ENCODE measurements at places on chromosomes 1 and 21. TPM values are rescaled to one million over a fixed set of nuclear protein-coding genes. Genes with fewer than 3 reads are reported as not detected.

- DNase-seq, result no peak
Observed at GRCh38 chr1:240031009-240031408, 60.7 kb upstream of the FMN2 start.

DNA sequence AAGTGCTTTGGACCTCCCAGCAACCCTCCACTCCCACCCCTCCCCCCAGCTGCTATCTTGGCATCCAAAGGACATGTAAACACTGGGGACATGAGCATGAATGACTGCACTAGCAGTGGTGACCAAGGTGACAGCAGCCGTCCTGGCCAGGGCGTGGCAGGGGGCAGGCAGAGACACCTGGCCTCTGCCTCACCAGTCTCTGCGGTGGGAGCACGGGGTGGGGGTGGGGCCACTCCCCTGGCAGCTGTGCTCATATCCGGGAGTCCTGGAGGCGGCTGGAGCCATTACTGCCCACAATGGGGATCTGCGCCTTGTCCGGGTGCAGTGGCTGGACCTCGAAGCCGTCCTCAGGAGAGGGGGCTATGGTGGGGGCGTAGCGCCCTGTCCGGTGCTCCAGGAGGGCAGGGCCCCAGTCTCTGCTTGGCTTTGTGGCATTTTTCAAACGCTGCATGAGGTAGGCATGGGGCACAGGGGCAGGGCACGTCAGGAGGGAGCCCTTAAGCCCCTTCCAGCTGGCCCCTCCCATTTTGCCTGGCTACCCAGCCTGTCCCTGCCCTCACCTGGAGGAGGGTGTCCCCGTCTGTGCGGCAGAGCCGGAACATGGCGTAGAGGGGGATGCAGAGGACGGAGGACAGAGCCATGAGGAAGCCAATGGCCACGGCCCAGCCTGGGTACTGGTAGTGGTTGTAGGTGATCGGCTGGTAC, 6.0 kb downstream of the CCDC24 start:
- DNase-seq, result no peak

- no peak for DNase-seq
Observed at GRCh38 chr21:16569679-16570078, 839.9 kb downstream of the USP25 start.

DNA sequence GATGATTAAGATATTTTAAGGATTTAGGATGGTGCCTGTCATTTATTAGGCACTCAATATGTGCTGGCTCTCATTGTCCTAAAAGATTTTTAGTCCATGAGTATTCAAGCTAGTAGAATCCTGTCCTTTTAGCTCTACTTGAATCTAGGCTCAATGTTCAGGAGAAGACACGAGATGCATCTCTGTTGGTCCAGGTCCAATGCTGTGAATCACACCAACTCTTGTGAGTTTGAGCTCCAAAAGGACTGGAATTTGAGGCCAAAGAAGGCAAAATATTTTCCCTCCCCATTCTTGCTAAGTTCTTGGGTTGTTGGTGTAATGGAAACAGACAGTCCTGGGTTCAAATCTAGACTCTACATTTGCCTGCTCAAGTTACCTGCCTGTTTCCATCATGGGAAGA, 1.4 kb upstream of the PODN start:
- no peak for DNase-seq

DNA sequence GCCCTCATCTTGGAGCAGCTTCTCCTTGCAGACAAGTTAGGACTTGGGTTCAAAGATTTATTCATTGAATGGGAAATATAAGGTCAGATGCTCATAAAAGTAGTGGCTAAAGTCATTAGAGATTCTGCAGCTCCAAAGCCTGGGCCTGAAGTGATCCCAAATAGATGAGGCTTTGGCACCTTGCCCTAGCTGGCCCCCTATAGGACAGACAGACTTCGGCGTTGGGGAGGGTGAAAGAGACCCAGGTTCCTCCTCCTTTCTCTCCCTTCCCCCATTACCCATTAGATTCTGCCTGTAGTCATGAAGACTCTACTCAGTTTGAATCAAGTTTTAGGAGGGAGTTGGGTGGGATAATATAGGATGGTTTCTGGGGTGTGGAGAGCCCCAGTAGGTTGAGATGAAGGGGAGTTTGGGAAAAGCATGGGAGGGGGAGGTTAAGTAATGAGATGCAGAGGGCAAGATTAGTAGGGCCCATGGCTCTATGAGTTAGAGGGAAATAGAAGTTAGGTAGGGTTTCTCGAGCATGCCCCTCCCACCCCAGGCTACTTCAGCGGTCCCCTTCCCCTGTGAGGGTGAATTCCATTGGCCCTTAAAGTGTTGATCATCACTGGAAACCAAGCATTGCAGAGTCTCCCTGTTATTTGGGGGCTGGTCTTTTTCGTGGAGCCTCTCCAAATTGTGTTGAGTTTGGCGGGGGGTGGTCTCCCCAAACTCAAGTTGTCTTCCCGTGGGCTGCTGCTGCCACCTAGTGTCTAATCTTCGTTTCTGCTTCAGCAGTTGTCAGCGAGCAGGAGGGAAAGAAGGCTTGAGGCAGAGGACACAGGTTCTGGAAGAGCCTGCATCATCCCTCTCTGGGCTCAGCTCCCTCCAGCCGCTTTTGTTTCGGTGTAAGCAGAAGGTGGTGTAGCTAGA, 2.1 kb upstream of the AHDC1 start:
- DNase-seq, result peak; percentile 62

GRCh38 chr1:169271098-169271497, 96.5 kb downstream of the NME7 start:
- DNase-seq, result no peak

DNA sequence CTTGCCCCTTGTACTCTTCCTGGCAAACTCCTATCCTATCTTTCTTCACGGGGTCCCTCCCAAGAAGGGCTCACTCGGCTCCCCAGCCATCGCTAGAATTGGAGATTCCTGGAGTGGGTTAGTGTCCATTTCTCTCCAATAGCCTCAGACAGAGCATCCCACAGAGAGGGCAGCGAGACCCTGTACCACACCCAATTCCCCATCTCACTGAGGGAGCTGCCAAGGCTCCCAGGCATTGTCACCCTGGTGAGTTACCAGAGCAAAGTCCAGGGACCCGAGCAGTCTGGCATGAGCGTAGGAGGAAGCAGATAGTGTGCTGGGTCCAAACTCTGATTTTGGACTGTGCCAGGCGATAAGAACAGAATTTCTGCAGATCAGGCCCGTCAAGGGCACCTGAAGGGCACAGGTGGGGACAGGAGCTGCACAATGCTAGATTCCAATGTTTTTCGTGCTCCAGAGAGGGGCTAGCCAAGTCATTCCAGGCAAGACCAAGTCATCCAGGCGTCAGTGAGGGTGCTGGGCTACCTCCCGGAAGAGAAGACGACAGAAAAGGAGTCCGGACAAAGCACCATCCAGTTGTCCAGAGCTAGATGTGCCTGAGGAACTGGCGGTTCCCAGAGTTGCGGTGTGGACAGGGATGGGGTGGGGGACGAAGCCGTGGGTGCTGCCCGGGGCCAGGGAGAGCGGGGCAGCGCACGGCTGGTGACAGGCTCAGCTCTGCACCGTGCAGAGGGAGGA, 15.3 kb downstream of the AKR7A3 start:
- no peak for DNase-seq

DNA sequence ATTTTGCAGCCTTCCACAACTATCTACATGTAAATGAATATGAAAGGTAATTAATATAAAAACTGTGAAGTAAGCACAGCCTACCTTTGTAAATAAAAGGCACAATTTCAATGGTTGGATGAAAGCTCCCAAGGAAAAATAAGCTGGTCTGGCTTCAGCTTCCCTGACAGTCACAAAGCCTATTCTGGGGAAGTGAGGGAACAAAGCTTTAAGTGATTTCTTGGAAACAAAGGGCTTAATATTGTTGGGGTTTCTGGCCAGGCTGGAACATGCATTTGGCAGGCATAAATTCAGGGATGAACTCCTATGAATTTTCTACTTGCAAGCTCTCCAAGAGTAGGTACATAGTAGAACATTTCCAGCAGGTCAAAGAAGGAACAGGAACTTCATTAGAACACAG, 17.3 kb downstream of the BCAS2 start:
- no peak for DNase-seq

DNA sequence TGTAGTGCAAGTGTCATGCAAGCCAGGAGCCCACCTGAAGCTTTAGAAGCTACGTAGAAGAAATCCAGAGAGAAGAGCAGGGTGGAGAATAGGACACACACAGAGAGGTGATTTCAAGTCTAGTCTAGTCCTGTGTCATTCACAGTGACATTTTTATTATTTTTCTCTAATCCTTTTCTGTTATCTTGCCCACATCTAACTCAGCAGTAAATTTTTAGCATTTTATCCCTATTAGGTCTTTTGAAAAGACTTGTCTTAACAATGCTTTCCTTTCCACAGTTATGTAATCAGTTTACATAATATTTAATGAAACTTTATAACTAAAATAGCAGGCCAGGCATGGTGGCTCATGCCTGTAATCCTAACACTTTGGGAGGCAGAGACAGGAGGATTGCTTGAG, 198.6 kb downstream of the ADGRL2 start:
- DNase-seq, result no peak

DNA sequence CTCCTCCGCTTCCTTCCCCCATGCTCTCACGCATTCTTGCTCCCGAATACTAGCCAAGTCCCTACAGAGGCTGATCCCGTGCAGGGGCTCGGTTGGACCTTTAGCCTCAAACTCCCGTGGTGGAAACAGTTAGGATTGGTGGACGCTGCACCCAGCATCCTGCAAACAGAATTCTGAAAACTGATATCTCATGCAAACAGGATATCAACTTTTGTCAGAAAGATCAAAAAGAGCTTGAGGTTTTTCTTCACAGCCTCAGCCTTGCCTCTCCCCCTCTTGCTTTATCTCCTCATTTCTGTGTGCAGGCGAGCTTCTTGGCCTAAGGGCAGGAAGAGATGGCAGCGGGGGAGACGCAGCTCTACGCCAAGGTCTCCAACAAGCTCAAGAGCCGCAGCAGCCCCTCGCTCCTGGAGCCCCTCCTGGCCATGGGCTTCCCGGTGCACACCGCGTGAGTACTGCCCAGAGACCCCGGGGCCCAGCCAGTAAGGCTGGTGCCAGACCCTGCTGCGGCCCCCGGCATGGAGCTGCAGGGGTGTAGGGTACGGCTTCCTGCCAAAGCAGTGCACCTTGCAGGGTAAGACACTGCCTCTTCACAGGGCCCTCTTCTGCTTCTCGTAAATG, at the start of gene UBASH3A:
Gene UBASH3A (plus strand): TSS at position 292 of the 621 bp plus-strand sequence. CDS start 44 bp downstream, at position 336.
- DNase-seq, result peak; percentile 81

DNA sequence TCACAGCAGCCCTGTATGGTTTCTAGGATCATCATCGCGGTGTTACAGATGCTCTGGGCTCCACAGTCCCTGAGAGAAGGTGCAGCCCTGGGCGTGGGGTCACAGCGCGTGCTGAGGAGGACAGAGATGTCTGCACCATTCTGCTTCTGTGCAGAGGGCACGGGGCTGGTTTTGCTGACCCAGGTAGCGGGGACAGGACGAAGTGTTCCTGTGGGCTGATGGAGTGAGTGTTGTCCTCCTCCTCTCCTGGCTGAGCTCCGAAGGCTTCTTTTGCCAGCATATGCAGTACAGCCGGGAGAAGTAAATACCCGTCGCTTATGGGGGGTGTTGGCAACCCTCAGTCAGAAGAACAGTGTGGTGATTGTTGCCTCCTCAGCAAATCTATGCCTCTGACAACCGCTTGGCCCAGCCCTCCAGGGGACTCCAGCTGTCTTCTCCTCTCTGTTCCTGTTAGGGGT, 101.5 kb downstream of the DDX20 start:
- DNase-seq, result no peak

DNA sequence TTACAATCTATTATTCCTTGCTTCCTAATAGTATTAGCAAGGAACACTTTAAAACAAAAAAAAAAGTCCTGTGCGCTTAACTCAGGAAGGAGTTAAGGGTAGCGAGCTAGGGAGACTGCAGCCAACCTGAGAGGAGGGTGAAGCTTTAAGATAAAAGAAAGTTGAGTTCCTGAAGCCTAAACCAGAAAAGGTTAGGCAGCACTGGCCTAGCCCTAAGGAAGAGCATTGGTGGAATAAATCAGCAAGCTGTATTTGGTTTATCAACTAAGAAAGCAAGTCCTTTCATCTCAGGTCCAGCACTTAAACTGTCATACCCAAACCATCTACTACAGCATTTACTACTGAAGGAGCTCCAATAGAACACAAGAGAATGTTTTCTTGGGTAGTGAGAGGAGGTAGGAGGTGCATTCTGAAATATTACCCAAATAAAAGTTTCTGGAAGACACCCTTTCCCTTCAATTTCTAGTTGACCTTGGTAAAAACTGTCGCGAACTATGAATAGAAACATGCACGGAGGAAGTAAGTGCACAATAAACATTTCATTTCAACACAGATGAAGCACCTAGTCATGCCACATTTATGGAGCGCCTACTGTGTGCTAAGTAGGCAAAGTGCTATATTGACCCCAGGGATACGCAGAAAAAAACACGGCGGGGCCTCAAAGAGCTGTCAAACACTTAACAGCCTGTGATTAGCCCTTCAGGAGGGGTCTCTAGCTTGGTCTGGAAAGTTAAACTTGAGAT, 1.3 kb downstream of the GLRX2 start:
- no peak for DNase-seq

DNA sequence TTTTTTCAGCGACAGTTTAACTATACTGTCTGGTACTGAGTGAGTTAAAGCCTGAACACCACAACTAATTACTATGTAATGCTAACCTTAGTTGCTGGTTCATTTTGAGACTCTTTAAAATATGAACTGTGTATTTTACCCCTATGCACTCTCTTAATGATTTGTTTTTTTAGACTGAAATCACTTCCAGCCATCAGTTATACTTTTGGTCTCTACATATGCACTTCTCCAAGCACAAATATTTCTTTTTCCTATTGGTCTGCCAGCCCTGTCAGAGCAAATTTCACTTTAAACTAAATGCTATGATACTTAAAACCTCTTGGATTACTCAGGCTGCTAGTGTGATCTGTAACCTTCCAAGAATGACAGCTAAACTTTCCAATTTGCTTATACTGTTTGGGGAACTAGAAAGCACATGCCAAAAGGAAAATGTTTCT, 38.1 kb upstream of the SCYL3 start:
- no peak for DNase-seq

DNA sequence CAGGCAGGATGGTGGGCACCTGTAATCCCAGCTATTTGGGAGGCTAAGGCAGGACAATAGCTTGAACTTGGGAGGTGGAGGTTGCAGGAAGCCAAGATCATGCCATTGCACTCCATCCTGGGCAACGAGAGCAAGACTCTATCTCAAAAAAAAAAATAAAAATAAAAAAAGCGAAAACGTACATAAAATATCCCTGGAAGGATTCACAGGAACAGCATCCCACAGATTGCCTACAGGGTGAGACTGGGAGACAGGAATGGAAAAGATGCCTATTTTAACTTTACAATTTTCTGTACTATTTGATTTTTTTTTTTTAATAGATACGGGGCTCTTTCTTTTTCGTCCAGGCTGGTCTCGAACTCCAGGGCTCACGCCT, 604 bp upstream of the NBPF3 start:
- no peak for DNase-seq

GRCh38 chr1:164516591-164516990, 42.4 kb upstream of the PBX1 start:
- no peak for DNase-seq

The DMRTA2 gene
- total RNA-seq, result not detected

The GJA8 gene
- total RNA-seq, result not detected

The HJV gene
- total RNA-seq, result not detected

The DCDC2B gene
- not detected for total RNA-seq
